ENCODE measurements at places on chromosomes 2 and 18. TPM values are rescaled to one million over a fixed set of nuclear protein-coding genes. Genes with fewer than 3 reads are reported as not detected.

DNA sequence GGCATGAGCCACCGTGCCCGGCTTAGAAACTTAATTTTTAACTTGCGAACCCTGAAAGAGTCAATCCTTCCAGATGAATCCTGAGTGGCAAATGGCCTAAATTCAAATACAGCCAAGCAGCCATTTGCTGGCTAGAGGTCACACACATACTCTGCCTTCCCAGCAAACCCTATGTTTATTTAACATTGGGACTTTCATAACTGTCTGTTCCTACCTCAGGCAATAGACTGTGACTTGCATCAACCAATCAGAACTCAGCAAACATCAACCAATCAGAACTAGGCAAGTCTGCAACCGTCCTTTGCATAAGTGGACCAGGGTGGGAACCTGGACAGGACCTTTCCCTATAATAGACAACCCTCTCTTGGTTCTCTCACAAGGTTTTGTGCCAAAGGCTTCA, 127.5 kb downstream of the DTNB start:
- no peak for DNase-seq

Gene SDC1
- 83.3 TPM for total RNA-seq

Gene PRSS56
- total RNA-seq, result not detected

GRCh38 chr2:160324161-160324800, 124.2 kb upstream of the ITGB6 start:
- DNase-seq, result peak; percentile 51

GRCh38 chr2:197628043-197628500, 47.3 kb downstream of the RFTN2 start:
- DNase-seq, result peak; percentile 28

GRCh38 chr18:23719634-23720201, 30.5 kb downstream of the LAMA3 start:
- DNase-seq, result peak; percentile 99

DNA sequence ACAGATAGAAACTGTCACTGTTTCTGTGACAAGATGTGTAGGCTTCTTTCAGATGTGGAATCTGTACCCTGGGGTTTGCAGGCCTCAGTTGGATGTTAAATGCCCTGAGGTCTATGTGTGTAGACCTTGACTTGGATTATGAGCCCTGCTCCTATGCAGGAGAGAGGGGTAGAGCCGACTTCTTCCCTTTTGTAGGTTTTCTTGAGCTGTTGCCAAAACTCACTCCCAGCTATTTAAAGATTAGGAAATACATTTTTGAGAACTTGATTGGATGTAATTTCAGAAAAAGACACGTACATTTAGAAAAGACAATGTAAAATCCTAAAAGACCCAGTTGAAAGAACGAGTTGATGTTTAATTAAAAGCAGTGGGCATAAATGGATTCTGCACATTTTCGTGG, 374.8 kb downstream of the SLC4A3 start:
- DNase-seq, result no peak

GRCh38 chr2:28702415-28702861, 49.2 kb upstream of the PPP1CB start:
- DNase-seq, result no peak

GRCh38 chr2:207258263-207258991, 92.7 kb upstream of the KLF7 start:
- DNase-seq, result peak; percentile 100

- no peak for DNase-seq
These were observed 67.2 kb downstream of the CUL3 start for GRCh38 chr2:224517963-224518362.

GRCh38 chr2:134762508-134762907, 43.7 kb upstream of the TMEM163 start:
- DNase-seq, result peak; percentile 66

DNA sequence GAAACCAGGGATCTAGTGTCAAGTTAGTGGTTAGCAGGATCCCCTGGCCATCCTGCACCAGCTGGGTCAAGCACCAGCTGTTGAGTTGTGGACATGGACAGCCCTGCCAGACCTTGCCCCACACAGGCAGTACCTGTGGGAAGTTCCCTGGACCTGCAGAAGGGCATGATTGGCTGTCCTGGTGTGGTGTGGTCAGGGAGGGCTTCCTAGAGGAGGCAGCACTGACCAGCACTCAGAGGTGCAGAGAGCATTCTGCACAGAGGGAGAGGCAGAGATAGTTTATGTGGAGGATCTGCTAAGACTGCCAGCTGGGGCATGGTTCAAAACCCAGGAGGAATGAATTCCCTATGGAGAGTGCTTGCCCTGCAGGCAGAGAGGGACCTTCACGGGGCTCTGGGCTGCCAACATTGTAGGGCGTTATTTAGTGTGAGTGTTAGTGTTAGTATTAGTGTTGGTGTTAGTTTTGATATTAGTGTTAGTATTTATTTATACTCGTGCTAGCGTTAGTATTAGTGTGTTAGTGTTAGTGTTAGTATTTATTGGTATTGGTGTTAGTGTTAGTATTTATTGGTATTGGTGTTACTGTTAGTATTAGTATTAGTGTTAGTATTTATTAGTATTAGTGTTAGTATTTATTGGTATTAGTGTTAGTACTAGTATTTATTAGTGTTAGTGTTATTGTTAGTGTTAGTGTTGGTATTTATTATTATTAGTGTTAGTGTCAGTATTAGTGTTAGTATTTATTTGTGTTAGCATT, 31.9 kb downstream of the TWIST2 start:
- DNase-seq, result no peak

DNA sequence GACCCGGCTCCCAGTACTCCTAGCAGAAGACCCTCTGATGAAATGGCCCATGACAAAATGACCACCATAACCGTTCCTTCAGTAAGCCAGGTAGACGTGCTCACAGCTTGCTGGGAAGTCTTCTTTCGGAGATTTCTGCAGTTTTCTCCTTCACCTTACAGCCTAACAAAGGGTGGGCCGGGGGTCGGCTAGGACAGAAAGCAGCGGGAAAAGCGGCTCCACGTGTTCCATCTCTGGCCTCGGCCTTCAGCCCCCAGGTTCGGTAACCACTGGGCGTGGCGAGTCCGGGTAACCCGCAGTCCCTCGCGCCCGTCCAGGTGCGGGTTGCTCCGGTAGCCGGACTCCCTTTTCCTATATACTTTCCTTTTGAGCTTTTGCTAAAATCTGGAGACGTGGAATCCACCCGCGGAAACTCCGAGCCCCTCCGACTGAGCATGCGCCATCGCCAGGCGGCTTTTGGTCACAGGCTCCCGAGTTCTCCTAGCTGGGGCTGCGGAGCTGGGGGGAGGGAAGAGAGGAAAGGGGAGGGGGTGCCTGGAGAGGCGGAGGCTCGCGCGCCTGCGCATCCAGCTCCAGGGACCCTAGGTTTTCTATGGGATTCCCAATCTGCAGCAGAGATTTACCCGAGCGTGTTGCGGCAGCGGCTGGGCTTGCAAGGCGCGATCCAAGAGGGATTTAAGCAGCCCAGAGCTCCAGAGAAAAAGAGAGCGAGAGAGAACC, at the start of gene VSNL1:
TSS of gene VSNL1 (plus strand) at position 604 of the 720 bp plus-strand sequence. CDS start 51,379 bp downstream, outside the sequence.
- DNase-seq, result peak; percentile 82

GRCh38 chr18:62335494-62335893, 10.4 kb downstream of the TNFRSF11A start:
- DNase-seq, result no peak

GRCh38 chr2:97996679-97997078, 931 bp upstream of the TMEM131 start:
- DNase-seq, result no peak

Gene NOTO
- not detected for total RNA-seq

DNA sequence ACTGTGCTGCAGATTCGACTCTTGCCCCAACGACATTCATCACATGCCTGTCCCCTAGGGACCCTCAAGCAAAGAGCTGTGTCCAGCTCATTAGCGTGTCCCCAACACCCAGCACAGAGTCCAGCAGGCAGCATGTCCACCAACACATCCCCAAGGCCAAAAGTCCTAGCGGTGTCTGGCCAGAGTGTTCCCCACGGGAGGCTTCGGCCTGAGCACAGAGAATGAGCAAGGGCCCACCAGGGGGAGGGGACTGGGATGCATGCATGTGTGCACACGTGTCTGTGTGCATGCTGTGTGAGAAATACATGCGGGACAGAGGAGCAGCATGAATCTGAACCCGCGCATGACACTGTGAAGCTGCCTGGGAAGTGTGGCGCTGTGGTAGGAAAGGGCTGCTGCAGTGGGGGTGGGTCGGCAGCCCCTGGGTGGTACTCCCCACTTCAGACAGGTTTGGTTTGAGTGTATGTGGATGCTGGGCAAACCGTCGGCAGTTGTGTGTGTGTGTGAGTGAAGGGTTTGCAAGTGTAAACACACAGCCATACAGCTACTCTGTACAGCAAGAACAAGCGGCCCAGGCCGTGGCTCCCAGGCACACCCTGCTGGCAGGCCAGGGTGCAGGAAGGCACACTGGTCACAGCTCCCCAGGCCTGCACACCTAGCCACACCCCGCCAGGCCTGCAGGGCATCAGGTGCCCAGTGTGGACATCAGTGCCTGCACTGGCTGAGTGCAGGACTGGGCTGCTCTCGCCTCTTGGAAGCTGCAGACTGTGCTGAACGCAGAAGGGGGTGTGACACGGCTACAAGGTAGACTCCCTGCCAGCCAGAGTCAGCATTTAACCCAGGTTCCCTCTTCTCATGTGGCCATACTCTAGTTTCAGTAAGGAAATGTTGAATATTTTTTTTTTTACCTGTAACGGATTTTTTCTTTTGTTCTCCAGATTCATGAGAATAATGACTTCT, 19.5 kb upstream of the HES6 start:
- DNase-seq, result no peak

GRCh38 chr2:120241684-120242083, 11.0 kb upstream of the RALB start:
- no peak for DNase-seq

GRCh38 chr2:47078541-47079482, 76.3 kb downstream of the STPG4 start:
- DNase-seq, result peak; percentile 33

GRCh38 chr2:133333181-133333580, 235.1 kb downstream of the NCKAP5 start:
- peak; percentile 76 for DNase-seq

Gene CHRND
- total RNA-seq, result not detected

Measured in M059J (cell line).